Epithelial cell of proximal tubule (primary cell): ENCODE measurements at places on chromosomes 7 and 10. TPM values are rescaled to one million over a fixed set of nuclear protein-coding genes. Genes with fewer than 3 reads are reported as not detected.

Gene FAM131B
- total RNA-seq, result 0.29 and 1.5 TPM in 2 replicates

Gene IDI2
- not detected in 2 replicates for total RNA-seq

Gene PRTFDC1
- total RNA-seq, result 25.7 and 27.8 TPM in 2 replicates

GRCh38 chr10:117553142-117553814 is 10.7 kb downstream of the EMX2 start:
- no peak for DNase-seq

GRCh38 chr10:102090772-102091171 is 25.6 kb downstream of the HPS6 start:
- no peak for DNase-seq

DNA sequence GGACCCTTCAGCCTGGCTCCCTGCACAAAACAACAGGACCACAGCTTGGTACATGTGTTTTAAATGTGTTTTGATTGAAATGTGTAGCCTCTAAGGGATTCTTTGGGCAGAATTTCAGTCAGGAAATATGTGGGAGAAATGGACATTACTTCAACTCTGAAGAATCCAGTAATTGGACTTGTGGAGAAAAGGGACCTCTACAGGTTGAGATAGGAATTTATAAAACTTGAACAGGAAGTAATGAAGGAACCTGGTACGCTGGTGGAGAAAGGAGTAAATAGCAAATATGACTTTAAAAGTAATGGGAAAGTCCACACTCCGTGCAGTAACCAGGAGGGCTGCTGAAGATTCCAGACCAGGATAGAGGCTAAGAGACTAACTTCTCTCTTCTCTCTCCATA is 220.5 kb downstream of the LHFPL3 start:
- DNase-seq, result no peak

DNA sequence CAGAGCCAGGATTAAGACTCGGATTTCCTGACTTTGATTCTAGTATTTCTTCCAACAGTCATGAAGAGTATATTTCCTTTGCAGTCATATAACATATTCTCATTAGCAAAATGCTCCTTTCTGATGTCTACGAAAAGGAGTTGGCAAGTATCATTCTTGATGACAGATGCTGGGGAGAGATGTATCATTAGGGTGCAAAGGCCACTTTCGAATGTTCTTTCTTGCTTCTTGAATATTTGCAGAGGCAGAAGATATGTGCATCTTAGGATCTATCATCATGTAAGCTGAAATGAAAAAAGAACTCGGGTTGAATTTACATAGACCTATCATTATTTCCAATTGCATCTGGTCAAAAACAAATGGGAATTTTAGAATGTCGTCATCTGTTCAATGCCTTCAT is 294.4 kb downstream of the BAMBI start:
- no peak for DNase-seq

DNA sequence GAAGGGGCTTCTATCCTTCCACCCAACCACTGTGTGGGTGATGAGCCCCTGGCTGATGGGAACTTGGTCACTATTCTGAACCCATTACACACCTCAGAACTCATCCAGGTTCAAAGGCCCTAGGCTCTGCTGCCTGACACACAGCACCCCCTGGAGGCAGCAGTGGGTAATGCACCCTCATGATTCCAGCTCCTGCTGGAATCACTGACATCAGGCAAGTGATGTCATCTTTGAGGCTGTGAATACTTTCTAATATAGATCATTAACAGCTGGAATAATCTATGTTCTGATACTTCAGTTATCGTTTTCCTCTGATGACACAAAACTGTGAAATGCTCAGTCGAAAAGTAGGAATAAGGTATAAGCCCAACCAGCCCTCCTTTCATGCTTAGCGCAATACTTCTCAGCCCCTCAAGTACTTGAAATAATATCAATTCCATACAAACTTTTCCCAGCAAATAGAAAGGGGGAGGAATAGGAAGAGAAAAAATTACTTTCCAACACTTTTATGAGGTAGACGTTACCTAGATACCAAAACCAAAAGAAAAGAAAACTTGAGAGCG is 7.5 kb upstream of the RBP3 start:
- DNase-seq, result peak; percentile 9

GRCh38 chr7:17056491-17057142 is 174.8 kb upstream of the AGR3 start:
- no peak for DNase-seq

DNA sequence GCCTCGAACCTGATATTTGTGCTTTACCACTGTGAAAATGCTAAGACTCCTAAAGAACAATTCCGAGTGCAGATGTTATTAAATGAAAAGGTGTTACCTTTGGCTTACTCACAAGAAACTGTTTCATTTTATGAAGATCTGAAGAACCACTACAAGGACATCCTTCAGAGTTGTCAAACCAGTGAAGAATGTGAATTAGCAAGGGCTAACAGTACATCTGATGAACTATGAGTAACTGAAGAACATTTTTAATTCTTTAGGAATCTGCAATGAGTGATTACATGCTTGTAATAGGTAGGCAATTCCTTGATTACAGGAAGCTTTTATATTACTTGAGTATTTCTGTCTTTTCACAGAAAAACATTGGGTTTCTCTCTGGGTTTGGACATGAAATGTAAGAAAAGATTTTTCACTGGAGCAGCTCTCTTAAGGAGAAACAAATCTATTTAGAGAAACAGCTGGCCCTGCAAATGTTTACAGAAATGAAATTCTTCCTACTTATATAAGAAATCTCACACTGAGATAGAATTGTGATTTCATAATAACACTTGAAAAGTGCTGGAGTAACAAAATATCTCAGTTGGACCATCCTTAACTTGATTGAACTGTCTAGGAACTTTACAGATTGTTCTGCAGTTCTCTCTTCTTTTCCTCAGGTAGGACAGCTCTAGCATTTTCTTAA is 47.7 kb downstream of the MINPP1 start:
- no peak for DNase-seq

- no peak for DNase-seq
Observed at GRCh38 chr7:43905956-43906330, 453 bp downstream of the URGCP start.

- DNase-seq, result no peak
Observed at GRCh38 chr7:158016180-158017097, 571.2 kb downstream of the PTPRN2 start.

DNA sequence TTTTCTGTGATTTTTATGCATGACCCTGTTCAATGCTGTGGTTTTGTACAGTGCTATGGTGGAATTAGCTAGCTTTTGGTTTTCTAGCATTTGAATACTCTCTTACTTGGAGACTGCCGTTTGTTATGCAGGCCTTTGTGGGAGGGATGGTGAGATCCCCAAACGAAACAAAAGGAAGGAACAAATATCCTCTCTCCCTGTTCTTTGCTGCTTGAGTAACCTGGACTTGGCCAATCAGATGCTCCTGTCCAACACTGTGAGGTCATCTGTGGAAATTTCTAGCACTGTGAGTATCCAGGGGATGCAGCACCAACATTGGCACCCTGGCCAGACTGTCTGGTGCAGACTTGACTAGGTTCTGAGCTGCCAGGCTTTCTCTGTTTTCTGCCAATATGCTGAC is 314.4 kb downstream of the ANKRD30A start:
- DNase-seq, result no peak

- DNase-seq, result no peak
Observed at GRCh38 chr7:101731502-101732084, 85.8 kb upstream of the CUX1 start.

- no peak for DNase-seq
Observed at GRCh38 chr7:29604702-29605101, 41.1 kb downstream of the PRR15 start.

- DNase-seq, result no peak
Observed at GRCh38 chr10:70899096-70899495, 10.7 kb upstream of the PCBD1 start.
